ENCODE measurements at places on chromosomes 3 and 15.

- DNase-seq, result no peak
Measured at GRCh38 chr15:65908876-65909275, 39.6 kb downstream of the RAB11A start.

DNA sequence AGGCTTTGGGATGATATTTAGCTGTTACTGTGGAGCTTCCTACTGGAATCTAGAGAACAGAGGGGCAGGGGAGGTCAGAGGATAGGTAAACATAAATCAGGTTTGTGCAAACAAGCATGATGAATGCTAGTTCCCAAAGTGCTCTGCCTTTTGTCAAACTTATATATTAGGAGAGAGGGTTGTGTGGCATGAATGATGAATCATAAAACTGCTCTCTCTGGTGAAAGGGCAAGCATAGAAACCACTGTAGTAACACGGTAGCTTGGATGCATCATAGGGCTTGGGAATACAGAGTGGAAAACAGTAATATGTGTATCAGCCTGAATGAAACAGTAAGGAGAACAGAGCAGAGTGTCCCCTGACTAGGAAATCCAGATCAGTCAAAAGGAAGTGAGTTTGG is 486.7 kb downstream of the IL5RA start:
- DNase-seq, result no peak

DNA sequence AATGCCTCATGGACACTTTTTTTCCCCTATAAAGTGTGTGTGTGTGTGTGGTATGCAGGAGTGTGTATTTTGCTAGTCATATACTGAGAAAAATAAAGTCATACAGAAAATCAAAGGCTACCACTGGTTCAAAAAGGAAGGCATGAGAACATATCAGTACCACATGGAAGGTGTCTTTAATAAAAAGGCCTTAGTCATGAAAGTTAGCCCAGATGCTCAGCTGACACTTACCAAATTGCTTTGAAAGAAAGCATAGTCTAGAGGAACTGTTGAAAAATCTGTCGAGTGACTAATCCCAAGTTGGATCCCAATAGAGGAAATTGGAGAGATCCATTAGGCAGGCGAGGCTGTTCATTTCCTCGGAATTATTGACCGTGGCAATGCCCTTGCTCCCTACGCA is 432.9 kb upstream of the CFAP20DC start:
- no peak for DNase-seq

DNA sequence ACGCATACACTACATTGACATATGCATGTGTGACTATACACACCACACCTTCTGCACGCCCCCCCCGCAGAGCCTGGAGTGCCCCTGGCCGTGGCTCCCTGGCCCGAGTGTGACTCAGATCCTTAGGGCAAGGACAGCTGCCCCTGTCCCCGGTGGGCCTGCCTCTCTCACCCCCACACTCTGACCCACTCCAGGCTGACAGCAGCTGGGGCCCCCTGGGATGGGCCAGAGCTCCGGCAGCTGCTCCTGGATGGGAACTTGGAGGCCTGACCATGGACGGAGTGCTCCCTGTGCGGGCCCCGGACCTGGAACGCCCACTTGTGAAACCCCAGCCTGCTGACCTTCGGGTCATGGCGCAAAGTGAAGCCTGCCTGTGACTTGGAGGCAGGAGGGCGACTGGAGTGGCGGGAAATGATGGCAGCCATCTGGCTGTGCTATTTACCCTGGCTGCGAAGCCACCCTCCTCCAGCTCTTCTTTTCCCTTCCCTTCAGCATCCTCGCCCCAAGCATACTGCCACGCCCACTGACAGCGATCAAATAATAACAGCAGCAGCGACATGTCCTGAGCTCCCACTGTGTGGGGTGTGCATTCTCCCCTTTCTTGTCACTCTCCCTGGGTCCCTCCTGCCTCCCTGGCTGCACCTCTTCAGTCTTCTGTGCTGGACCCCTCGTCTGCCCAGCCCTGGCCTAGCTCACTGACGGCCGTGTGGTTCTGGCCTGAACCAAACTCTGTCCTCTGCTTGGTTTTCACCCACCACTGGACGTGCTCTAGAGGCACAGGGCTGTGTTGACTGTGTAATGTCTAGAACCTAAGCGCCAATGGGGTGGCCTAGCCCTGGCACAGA is 90.7 kb upstream of the MEF2A start:
- no peak for DNase-seq

DNA sequence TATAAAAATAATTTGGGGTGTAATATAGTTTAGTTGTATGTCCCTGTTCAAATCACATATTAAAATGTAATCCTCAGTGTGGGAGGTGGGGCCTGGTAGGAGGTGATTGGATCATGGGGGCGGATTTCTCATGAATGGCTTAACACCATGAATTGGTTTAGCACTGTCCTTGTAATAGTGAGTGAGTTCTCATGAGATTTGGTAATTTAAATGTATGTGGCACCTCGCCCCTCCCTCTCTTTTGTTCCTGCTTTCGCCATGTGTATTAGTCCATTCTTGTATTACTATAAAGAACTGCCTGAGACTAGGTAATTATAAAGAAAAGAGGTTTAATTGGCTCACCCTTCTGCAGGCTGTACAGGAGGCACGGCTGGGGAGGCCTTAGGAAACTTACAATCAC is 83.9 kb downstream of the ANXA2 start:
- DNase-seq, result no peak

GRCh38 chr3:141388823-141389621 is 20.7 kb downstream of the ZBTB38 start:
- DNase-seq, result no peak

DNA sequence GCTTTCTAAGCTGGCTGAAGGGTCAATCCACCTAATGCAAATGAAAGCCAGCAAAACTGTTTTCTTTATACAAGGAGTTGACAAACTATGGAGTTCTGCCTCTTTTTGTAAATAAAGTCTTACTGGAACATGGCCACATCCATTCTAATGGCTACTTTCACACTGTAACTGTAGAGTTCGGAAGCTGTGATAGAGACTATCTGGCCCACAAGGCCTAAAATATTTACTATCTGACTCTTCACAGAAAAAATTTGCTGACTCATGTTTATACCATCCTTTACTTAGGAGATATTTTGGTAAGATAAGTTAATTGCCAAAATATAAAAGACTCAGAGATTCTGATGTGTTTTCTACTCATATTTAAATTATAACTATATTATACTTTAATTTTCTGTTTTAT is 93.7 kb upstream of the GK5 start:
- no peak for DNase-seq

- DNase-seq, result no peak
Measured at GRCh38 chr15:73585871-73586654, 47.1 kb downstream of the NPTN start.

- DNase-seq, result no peak
Measured at GRCh38 chr15:47388299-47388698, 329.0 kb upstream of the SEMA6D start.

DNA sequence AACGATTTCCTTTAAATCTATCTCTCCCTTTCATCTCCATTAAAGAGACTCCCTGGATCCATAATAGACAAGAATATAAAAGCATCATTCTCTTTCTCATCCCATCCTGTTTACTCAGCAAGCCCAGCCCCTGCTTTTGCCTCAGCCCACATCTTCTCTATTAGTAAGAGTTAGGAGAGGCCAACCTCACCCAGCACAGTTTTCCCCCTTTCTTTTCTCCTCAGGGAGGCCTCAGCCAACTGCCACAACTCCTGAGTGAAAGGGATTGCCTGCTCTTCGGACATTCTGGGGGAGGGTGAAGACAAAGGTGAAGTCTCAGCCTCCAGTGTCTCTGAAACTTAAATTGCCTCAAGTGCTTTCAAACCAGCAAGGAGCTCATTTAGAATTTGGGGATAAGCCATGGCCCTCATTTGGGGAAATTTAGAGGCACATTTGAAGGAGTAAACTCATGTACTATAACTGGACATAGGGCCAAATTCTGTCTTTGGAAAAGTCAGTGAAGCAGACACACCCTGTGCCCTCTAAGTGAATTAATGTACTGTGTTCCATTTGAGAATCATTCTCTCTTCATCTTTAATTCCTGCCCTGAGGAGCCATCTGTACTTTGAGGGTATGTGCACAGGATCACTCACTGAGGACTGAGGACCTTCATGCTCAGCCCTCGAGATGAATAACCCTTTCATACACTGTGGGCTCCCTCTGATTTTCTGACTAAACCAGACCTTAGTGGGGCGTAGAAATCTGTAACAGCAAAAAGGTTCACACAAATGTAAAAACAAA is 82.5 kb downstream of the SOX2 start:
- DNase-seq, result no peak

GRCh38 chr15:40688932-40689799 is 5.8 kb upstream of the RAD51 start:
- no peak for DNase-seq

- no peak for DNase-seq
Measured at GRCh38 chr15:99618941-99619411, 53.2 kb downstream of the MEF2A start.

DNA sequence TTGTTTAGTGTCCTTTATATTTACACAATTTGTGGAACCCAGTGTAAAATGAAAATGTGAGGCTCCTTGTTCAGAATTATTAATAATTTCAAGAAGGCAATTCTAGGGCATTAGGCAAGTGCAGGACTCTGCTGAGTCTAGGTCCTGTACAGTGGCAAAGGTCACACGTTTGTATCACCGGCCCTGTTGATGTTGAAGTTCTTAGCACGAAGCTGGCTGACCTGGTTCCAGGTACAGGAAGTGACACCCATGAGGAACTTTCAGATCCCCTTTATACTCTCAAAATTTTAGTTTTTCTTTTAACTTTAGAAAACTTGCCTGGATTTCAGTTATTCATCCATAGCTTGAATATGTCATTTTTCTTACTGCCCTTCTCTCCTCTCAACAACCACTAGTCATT is 349.4 kb downstream of the CNTN6 start:
- DNase-seq, result no peak

GRCh38 chr15:69096196-69096595 is 64.2 kb upstream of the GLCE start:
- no peak for DNase-seq

GRCh38 chr3:171129827-171130226 is 103.3 kb upstream of the SLC2A2 start:
- no peak for DNase-seq

- DNase-seq, result no peak
Measured at GRCh38 chr3:113291572-113291971, 80.2 kb downstream of the BOC start.

- DNase-seq, result no peak
Measured at GRCh38 chr3:180409883-180410282, 192.1 kb upstream of the TTC14 start.

- no peak for DNase-seq
Measured at GRCh38 chr3:18444595-18445400, 19.7 kb upstream of the SATB1 start.

GRCh38 chr15:29074045-29074444 is 188.3 kb downstream of the APBA2 start:
- no peak for DNase-seq

DNA sequence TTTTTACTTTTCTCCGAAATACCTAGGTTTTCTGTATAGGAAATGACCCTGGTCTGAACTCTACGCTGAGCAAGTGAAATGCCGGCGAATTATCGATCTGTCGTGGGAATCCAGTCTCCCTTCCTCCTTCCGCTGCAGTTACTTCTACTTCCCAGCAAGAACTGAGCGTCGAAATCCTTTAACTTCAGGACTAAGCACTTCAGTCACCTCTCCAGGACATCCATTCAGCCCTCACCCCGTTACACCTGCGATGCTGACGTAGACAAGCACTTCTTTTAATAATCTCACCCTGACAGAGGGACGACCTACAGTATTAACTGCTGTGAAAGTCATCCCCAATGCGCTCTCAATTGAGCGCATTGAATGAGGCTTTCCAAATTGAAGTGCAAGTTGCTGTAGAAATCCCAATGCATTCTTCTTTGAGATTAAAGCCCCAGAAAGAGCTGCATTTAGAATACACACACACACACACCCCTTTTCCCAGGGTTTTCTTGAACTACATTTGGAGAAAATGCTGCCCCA is 1.3 kb downstream of the TOP2B start:
- DNase-seq, result no peak

DNA sequence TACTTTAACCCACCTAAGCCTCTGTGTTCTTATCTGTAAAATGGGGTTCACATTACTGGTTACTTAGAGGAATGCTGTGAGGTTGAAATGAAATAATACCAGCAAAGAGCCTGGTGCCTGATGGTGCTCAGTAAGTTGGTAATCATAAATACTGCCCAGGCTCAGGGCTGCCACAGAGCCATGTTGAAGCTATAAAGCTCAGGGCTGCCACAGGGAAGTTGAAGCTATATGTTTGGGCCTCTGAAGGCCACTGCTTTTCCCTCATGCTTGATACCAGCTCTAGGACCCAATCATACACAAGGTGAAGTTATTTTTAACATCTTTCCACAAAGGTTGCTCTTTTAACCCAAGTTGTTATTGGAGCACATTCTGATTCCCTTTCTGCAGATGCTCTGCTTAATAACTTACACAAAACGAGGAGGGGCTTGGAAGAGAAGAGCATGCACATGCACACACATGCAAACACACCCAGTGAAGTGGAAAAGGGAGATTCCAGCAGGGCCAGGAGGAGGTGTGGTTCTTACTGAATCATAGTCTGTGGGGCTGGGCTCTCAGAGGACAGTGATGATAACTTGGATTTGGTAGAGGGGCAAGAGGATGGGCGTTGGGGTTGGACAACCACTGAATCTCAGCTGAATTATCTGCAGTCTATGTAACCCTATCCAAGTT is 17.4 kb downstream of the PARP14 start:
- DNase-seq, result no peak

DNA sequence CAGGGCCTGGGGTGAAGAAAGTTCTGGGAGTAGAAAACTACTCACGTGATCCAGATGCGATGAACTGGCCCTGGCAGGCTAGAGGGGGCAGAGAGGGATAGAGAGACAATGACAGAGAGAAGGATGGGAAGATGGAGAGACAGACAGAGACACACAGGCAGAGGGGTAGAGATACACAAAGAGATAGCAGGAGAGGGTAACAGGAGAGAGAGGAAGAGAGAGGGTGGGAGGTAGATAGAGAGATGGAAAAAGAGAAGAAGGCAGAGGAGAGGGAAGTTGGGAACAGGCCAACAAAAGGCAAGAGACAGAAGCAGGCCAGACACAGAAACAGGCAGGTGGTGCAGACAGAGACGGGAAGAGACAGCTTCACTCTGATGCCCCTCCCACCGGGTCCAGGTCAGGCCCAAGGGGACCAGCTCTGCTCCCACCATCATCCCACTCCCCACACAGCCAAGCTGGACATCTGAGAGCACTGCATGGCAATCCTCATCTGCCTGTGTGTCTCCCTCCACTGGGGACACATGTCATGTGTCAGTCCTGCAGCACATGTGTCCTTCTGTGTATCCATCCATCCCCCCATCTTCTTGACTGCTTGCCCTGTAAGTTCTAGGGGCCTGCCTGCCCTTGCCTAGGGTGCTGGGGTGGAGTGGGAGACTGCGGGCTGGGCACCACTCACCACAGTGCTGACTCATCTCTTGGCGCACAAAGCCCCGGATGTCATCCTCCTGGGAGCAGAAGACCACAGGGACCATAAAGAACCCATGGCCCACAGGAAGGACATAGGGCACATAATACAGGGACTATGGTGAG is 2.2 kb upstream of the UCN2 start:
- DNase-seq, result no peak

GRCh38 chr15:73247331-73247730 is 121.4 kb downstream of the HCN4 start:
- no peak for DNase-seq

GRCh38 chr3:133209871-133210550 is 171.8 kb downstream of the TMEM108 start:
- no peak for DNase-seq

- DNase-seq, result no peak
Measured at GRCh38 chr3:74651292-74651691, 36.8 kb upstream of the CNTN3 start.

- no peak for DNase-seq
Measured at GRCh38 chr3:12983319-12983718, 89.9 kb downstream of the IQSEC1 start.

GRCh38 chr3:102057781-102058421 is 208.6 kb downstream of the NFKBIZ start:
- no peak for DNase-seq

- no peak for DNase-seq
Measured at GRCh38 chr3:33991673-33992072, 193.2 kb downstream of the PDCD6IP start.

Data from stimulated activated CD4-positive, alpha-beta T cell treated with anti-CD3 and anti-CD28 coated beads, TNF-alpha, amount 100 ng/mL, for 1 hour (primary cell).